Renal cortex interstitium (tissue), 15 donors: ENCODE measurements at places on chromosomes 16 and 17. TPM values are rescaled to one million over a fixed set of nuclear protein-coding genes. Genes with fewer than 3 reads are reported as not detected.

TSR3 gene
- 54.9 TPM for polyA plus RNA-seq

ASPHD1 gene
- polyA plus RNA-seq: 0.47 TPM

KRTAP2-3 gene
- not detected for polyA plus RNA-seq

C1QTNF8 gene
- not detected for polyA plus RNA-seq

ABI3 gene
- polyA plus RNA-seq: 4.5 TPM

FBXW10B gene
- 0.66 TPM for polyA plus RNA-seq

SERPINF2 gene
- polyA plus RNA-seq: 98.9 TPM
